ENCODE measurements at places on chromosomes 4 and X.

DNA sequence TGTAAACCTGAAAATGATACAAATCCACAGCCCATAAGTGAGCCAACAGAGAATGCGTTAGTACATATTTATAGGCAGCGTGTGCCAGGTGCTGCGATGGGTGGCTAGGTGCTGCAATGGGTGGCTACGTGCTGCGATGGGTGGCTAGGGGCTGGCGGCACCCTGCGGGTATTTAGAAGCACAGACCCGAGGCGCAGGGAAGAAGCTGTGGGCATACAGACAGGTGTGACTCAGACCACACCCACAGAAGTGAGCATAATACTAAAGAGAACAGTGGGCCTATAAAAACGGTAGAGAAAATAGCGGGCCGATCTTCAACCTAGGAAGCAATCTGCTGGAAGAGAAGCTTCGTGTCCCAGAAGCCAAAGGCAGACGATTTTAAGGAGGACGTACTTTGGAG is 81.1 kb downstream of the FAT1 start:
- DNase-seq, result no peak

DNA sequence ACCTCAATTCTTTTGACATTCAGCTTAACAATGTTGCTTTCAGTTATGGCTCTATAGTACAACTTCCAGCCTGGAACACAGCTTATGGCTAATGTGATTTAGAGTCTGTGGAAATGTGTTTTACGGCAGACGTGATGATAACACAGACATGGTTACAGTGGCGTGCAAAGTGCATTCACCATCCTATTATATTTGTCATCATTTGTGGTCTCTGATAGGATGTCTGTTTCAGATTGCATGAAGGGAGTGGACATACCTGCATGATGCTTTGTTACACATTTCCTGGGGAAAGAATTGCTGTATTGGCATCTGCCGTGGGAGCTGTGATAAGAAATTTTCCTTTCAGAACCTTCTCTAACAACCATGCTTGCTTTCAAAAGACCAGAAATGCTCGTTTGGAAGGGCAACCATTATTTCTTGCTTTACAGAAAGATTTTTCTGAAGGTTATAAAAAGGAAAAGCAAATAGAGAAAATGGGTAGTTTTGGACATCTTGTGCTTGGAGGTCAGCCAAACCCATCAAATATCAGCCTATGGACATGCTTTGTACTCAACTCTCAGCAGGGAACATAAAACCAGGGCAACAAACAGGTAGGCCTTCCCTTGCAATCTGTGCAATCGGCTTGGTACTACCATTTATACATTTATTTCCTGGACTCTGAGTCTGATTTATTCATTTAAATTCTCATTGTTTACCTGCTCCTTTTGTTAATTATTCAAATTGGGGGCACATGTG is 273.9 kb downstream of the TLL1 start:
- DNase-seq, result no peak

DNA sequence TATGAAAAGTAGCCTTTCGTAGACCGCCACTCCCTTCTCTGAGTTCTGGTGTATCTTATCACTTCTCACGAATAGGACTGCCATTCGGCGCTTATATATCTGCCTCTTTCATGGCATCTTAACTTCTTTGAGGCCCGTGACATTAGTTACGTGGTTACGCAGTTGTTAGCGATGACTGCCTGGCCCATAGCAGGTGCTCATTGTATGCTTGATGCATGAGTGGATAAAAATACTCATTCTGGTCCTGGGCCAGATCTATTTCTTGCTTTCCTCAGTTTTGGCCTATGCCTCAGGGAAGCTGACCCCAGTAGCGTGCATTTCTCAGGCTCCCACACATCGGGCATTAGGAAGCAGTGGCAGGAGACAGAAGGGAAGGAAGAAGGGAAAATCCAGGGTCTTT is 60.7 kb upstream of the PITX2 start:
- DNase-seq, result no peak

DNA sequence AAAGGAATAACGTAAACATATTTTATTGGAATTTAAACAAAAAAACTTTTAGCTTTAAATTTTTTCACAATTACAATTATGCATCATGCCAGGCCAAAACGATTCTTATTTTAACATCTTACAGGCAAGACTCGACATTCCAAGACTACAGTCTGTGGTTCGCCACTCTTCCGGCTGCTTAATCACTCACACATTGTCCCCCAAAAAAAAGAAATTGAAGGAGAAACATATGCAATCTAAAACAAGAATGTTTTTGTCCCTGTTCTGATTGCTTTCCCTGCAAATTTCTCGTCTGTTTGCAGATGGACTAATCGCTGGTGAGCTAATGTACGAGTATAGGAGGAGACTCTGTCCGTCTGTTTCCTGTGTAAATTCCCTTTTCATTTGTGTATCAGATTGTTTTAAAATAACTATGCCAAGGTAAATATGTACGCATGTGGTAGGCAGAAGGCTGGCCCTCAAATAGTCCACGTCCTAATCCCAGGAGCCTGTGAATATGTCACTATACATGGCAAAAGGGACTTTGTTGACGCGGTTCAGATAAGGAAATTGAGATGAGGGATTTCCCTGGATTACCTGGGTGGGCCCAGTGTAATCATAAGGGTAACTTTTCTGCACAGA is 37.7 kb upstream of the MTNR1A start:
- no peak for DNase-seq

GRCh38 chr4:121154103-121154515 is 10.0 kb downstream of the TNIP3 start:
- DNase-seq, result no peak

- DNase-seq, result no peak
Observed at GRCh38 chrX:96721354-96721753, 36.7 kb downstream of the DIAPH2 start.

DNA sequence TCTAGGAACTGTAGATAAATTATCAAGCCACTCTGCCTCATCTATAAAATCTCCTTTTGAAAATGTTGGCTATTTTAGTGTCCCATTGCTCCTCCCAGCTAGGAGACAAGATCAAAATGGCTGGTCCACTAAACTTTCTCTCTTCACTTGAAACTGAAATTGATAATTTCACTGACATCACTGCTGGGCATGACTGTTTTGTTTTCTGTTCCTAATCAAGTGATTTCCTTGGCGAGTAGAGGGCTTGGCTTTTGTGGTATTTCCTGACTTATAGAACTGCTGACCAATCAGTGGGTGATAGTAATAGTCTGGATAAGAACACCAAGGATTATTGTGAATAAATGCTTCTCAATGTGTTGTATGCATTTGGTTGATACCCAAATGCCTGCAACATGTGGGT is 2152.9 kb downstream of the ARAP2 start:
- no peak for DNase-seq

DNA sequence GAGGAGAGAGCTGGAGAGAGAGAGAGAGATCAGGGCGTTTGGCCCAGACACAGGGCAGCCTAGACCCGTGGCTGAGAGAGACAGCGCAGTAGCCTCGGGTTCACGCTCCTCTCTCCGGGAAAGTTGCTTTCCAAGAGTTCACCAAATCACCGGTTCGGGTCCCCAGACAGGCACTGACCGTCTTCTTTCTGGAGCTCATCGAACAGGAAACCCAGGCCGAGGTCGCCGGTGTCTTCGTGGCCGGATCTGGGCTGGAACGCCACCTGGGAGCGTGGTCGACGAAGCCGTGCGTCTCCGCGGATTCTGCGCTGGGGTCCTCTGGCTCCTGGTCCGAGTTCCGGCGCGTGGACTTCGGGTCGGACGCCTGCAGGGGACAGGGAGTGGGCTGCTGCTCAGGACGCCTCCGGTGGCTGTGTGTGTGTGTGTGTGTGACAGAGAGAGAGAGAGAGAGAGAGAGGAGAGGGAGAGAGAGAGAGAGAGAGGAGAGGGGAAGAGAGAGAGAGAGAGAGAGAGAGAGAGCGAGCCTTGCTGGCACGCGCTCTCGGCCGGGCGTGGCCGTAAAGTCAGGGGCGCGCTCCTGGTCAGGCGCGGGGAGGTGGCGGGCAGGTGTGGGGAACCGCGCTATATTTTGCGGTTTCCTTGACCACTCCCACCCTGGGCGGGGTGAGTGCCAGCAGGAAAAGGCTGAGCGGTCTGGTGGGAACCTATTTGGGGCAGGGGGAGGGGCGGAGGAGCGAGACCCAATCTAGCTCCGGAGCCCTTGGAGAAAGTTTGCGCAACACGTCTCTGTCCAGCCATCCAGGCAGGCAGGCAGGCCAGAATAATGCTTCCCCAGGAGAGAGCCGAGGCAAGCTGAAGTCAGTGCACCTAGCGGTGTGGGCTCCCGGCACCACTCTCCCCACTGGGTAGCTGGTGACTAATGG is 62.1 kb downstream of the RHOXF2B start:
- DNase-seq, result no peak

DNA sequence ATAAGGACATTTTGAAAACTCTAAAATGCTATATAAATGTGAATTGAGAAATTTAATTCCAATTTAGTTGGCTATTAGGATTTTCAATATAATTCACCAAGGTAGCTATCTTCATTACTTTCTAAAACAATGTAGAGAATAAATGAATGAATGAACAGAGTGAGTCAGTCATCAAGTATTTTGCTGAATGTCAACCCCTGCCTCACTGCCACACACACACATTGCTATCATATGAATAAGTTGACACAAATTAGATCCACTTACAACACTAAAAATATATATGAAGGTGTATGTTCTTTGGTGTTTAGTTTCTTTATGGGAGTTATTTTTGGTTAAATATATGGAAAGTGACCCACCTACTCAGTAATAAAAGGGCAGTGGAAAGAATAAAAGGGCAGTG is 141.4 kb upstream of the SMIM10 start:
- DNase-seq, result no peak

DNA sequence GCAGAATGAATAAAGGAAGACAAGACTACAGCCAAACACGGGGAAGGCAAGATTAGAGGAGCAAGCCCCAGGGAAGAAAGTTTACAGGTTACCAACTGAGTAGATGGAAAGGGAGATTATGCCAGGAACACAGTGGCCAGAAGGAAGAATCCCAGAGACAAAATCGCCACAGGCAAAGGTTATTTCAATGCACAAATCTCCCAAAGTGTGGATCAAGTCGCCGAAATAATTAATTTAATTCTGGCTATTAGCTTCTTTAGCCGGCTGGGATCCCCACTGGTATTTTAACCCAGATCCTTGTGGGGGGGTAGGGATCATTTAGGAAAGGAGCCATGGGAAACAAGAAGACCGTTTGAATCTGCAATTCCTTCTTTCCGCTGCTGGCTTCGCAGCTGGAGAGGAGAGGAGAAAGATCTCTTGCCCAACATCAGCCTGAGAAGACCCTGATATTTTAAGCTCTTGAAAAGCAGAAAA is 171.0 kb downstream of the DHX15 start:
- DNase-seq, result no peak

- DNase-seq, result no peak
Observed at GRCh38 chr4:475962-476361, 23.0 kb downstream of the ZNF721 start.

DNA sequence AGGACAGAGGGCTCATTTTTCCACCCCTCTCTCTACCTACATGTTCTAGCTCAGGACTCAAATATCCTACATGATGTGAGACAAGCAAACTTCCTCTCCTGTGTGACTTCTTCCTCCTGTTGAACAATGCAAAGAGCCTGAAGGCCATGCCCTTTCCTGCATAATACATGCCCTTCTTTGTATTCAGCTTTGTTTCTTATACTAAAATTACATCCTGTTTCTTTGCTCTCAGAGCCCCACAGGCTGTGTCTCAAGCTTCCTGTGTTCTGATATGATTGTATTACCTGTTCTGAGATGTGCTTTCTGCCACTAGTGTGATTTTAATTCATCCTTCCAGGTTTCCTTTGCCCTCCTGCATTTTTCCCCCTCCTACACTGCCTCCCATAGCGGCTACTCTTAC is 166.4 kb upstream of the AFF2 start:
- DNase-seq, result no peak

- no peak for DNase-seq
Observed at GRCh38 chrX:118383120-118383519, 37.2 kb downstream of the WDR44 start.

DNA sequence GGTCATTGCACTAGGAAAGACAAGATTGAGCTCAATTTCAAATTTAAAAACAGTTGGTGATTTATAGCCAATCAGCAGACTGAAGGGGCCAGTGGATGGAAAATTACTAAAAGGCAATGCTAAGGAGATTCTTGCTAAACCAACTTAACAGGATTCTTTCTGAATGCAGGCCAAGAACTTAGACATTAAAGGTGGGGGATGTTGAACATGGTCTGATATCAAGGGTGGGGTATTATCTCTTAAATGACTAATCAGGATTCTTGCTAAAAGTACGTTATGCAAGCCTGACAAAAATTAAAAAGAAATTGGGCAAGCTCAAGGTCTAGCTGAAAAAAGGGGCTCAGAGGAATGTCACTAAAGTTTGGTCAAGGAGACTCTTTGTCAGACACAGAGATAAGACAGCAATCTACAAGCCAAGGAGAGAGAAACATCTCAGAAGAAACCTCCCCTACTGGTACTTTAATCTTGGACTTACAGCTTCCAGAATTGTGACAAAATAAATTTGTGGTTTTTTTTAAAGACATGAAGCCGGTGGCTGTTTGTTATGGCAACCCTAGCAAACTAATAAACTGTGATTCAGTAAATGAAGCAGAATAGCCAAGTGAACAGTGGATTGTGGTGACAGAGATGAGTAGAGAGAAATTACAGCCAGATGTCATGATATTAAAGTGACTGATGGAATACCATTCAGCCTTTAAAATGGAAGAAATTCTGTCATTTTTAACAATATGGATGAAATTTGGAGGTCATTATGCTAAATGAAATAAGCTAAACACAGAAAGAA is 120.3 kb upstream of the KLHL4 start:
- DNase-seq, result no peak

DNA sequence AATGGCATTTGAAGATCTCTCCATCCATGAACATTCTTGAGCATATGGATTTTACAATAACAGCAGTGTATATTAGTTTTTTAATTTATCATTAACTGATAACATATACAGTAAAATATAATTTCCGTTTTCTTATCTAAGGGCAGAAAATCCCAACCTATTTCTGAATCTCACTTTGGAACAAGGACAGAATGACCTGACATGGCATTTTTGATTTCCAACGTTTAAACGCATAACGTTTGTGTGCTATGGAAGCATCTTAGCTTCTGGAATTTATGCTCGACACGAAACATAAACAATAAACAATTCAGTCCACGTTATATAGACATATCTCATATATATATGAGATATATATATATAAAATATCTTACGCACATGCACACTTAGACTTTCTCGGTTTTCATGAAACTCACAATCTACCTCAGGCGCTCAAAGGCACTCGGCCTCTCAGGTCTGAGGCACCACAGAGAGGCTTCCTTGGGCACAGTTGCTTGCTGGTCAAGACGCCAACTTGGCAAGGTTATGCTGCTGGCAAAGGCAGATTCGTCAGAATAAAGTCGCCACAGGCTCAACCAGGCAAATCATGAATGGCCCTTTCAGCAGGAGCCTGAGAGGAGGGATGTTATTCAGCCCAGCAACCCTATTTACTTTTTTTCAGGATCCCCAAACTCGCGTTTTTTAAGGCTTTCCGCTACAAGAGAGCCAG is 1.0 kb upstream of the UGT8 start:
- no peak for DNase-seq

DNA sequence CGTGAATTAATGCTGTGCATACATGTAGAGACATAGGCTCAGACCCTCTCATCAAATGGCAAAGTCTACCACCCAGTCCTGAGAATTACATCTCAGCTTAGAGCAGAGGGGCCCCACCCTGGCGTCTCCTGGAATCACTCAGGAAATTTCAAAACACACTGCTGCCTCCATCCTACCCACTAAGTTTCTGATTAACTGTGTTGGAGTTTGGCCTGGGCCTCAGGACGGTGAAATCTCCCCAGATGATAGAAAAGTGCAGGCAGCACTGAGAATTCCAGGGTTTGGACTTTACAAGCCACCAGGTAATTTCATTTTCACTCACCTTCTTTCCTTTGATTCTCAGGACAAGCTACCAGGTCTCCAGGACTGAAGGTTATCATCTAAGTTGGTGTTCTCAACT is 3.3 kb upstream of the FAM9C start:
- DNase-seq, result no peak

GRCh38 chr4:129387666-129388065 is 291.7 kb downstream of the C4orf33 start:
- DNase-seq, result no peak

All from tibial nerve (tissue), 4 donors.